Activated T-helper 1 cell treated with anti-CD3 and anti-CD28 coated beads, Interleukin-12 subunit alpha, Interleukin-12 subunit beta, Interleukin-2, Interleukin-4 antibody, amounts not matched to agents 30 ng/mL and 10 ng/mL and 1 ng/mL, durations not matched to agents 14 hours and 24 hours and 36 hours (primary cell): ENCODE measurements at places on chromosomes 7 and 10. TPM values are rescaled to one million over a fixed set of nuclear protein-coding genes. Genes with fewer than 3 reads are reported as not detected.

The GIMAP6 gene
- 38.7 and 41.3 TPM in 2 replicates for total RNA-seq

The MORN4 gene
- total RNA-seq: 1.9 TPM in 2 replicates

The EFCAB10 gene
- total RNA-seq: not detected in 2 replicates

The NEUROD6 gene
- not detected in 2 replicates for total RNA-seq

The UCN3 gene
- not detected in 2 replicates for total RNA-seq

The DENND2A gene
- not detected in 2 replicates for total RNA-seq

The MKLN1 gene
- 31.1 and 34.0 TPM in 2 replicates for total RNA-seq

The DUSP5 gene
- total RNA-seq: 140 and 141 TPM in 2 replicates

The PRF1 gene
- 100 and 103 TPM in 2 replicates for total RNA-seq

The SLC26A5 gene
- not detected in 2 replicates for total RNA-seq

The MMD2 gene
- not detected in 2 replicates for total RNA-seq

The TET1 gene
- 0.71 and 0.73 TPM in 2 replicates for total RNA-seq

The GRID1 gene
- total RNA-seq: not detected in 2 replicates

The KDM7A gene
- 24.7 and 28.1 TPM in 2 replicates for total RNA-seq

The TAS2R41 gene
- total RNA-seq: not detected in 2 replicates

The MRC1 gene
- total RNA-seq: not detected in 2 replicates

The RBP4 gene
- not detected in 2 replicates for total RNA-seq

The AKR1C4 gene
- not detected in 2 replicates for total RNA-seq

The SUN3 gene
- total RNA-seq: not detected in 2 replicates

The MACC1 gene
- total RNA-seq: not detected in 2 replicates

The IQUB gene
- total RNA-seq: 0.44 TPM in 1 of 2 replicates, not detected in the other

The SLC39A12 gene
- not detected in 2 replicates for total RNA-seq

The CREB5 gene
- not detected in 2 replicates for total RNA-seq

The ZNF679 gene
- total RNA-seq: not detected in 2 replicates

The AKR1C1 gene
- 0.29 and 0.37 TPM in 2 replicates for total RNA-seq

The SCART1 gene
- 1.2 and 1.5 TPM in 2 replicates for total RNA-seq

The ABCB4 gene
- not detected in 2 replicates for total RNA-seq

The FXYD4 gene
- total RNA-seq: 0.44 TPM in 1 of 2 replicates, not detected in the other

The AGMO gene
- not detected in 2 replicates for total RNA-seq

The SLIT1 gene
- total RNA-seq: 0.08 and 0.15 TPM in 2 replicates

The FOXP2 gene
- total RNA-seq: not detected in 2 replicates

The KLF14 gene
- not detected in 2 replicates for total RNA-seq

The PRKCQ gene
- 45.9 and 50.4 TPM in 2 replicates for total RNA-seq

The LRIT1 gene
- total RNA-seq: not detected in 2 replicates

The STARD3NL gene
- total RNA-seq: 28.5 and 31.5 TPM in 2 replicates

The IL15RA gene
- total RNA-seq: 23.4 and 24.4 TPM in 2 replicates
